Naive thymus-derived CD8-positive, alpha-beta T cell (primary cell): ENCODE measurements at places on chromosomes 1 and 21. TPM values are rescaled to one million over a fixed set of nuclear protein-coding genes. Genes with fewer than 3 reads are reported as not detected.

The TMEM81 gene
- 5.3 TPM for total RNA-seq

The LYPD8 gene
- total RNA-seq = not detected

The TMPRSS15 gene
- total RNA-seq = not detected

The CA6 gene
- 11.3 TPM for total RNA-seq

The MYOM3 gene
- total RNA-seq = not detected

The ATP5PO gene
- 139 TPM for total RNA-seq

The GRIK1 gene
- total RNA-seq = not detected

The SPATA21 gene
- not detected for total RNA-seq

The DYNLT5 gene
- not detected for total RNA-seq

The ANGPTL3 gene
- not detected for total RNA-seq

The KDF1 gene
- 3.5 TPM for total RNA-seq

The PTAFR gene
- 0.70 TPM for total RNA-seq

The ZNF670 gene
- 1.9 TPM for total RNA-seq

The NUP210L gene
- total RNA-seq = 0.16 TPM

The CHIA gene
- not detected for total RNA-seq

The INTS11 gene
- 171 TPM for total RNA-seq

The PATJ gene
- total RNA-seq = 33.2 TPM

The TMEM201 gene
- 9.2 TPM for total RNA-seq

The GJB5 gene
- total RNA-seq = not detected

The ALPL gene
- total RNA-seq = not detected

The ARTN gene
- total RNA-seq = 0.96 TPM

The CLCA1 gene
- not detected for total RNA-seq

The NFASC gene
- not detected for total RNA-seq

The FCRL2 gene
- 3.1 TPM for total RNA-seq

The SFT2D2 gene
- 52.0 TPM for total RNA-seq
